Stimulated activated CD4-positive, alpha-beta T cell treated with anti-CD3 and anti-CD28 coated beads, Interleukin-15, amount 100 ng/mL, for 1 hour (primary cell): ENCODE measurements at places on chromosomes 3 and 15.

GRCh38 chr15:65991721-65992483 lies 122.6 kb downstream of the RAB11A start:
- DNase-seq: no peak

GRCh38 chr3:175879417-175879816 lies 1020.3 kb downstream of the NAALADL2 start:
- no peak for DNase-seq

GRCh38 chr15:79380755-79381497 lies 51.2 kb upstream of the MINAR1 start:
- peak; percentile 37 for DNase-seq

GRCh38 chr3:94093151-94093550 lies 30.3 kb downstream of the NSUN3 start:
- DNase-seq: no peak

GRCh38 chr3:187914231-187914630 lies 169.0 kb upstream of the BCL6 start:
- no peak for DNase-seq

DNA sequence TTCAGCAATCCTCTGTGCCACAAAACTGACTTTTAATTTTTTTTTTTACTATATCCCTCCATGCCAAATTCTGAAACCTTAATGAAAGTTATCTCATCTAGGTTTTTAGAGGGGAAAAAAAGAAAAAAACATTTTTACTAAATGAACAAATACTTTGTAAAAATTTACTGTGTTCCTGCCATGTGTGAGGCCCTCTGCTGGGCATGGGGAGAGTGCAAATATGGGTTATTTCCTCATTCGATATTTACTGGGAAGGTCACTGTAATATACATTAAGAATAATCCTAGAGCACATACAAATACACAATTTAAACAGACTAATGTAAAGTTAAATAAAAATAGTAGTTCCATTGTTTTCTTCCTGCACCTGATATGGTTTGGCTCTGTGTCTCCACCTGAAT lies 215.0 kb downstream of the GRM7 start:
- DNase-seq: no peak

- DNase-seq: no peak
Measured at GRCh38 chr3:159668990-159669476, 319.6 kb upstream of the IL12A start.

- DNase-seq: no peak
Measured at GRCh38 chr3:161072211-161072621, 32.9 kb downstream of the B3GALNT1 start.

GRCh38 chr3:87848003-87848402 lies 210.8 kb downstream of the CGGBP1 start:
- DNase-seq: no peak

GRCh38 chr3:163708428-163708827 lies 1369.9 kb downstream of the SI start:
- DNase-seq: no peak

DNA sequence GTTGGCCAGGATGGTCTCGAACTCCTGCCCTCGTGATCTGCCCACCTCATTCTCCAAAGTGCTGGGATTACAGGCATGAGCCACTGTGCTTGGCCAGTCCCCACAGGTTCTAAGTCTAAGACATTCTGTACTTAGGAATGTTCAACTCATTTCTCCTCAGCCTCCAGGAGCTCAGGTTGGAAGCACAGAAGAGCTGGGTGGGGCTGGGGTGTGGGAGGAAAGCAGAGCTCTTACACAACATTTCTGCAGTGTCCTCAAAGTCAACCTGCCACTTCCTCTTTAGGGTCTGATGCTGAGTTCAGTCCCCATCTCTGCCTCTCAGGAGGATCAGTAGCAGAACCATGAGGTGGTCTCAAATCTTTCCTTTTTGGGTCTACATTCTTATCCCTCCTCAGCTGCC lies 75.5 kb downstream of the MRPL46 start:
- DNase-seq: no peak

GRCh38 chr15:35630985-35631384 lies 85.0 kb upstream of the DPH6 start:
- no peak for DNase-seq
